Hepatocyte (in vitro differentiated cells): ENCODE measurements at places on chromosomes 5 and 9. TPM values are rescaled to one million over a fixed set of nuclear protein-coding genes. Genes with fewer than 3 reads are reported as not detected.

DNA sequence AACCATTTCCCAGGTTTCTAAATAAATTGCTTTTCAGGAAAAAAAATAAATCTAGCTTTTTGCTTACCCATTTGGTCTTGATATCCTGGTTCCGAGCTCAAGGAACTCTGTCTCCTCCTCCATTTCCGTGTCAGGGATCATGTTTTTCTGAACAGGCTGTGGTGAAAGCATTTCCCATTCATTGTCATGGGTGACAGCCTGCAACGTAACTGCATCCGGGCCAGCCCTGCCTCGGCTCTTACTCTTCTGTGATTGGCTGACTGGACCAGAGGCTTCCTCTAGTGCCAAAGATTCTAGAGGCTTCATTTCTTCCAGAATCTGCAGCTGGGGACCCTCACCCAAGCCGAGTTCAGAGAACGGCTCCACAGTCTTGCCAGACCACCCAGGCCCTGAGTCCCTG, 61.0 kb upstream of the PCA3 start:
- DNase-seq: no peak

DNA sequence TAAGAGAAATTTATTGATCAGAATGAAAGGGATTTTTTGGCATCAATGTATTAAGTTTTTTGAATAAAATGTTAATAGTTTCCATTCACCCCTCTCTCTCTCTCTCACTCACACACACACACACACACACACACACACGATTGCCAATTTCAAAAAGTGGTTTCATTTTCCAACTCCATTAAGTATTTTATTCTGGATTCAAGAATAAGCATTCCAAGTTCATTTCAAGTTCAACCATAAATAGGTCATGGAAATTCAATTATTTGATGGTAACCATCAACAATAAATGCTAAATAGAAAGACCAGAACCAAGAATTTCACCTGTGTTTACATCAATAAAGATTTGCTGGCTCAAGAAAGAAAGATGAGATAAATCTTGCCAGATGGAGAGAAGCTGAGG, 171.6 kb downstream of the ADAMTS12 start:
- no peak for DNase-seq

DNA sequence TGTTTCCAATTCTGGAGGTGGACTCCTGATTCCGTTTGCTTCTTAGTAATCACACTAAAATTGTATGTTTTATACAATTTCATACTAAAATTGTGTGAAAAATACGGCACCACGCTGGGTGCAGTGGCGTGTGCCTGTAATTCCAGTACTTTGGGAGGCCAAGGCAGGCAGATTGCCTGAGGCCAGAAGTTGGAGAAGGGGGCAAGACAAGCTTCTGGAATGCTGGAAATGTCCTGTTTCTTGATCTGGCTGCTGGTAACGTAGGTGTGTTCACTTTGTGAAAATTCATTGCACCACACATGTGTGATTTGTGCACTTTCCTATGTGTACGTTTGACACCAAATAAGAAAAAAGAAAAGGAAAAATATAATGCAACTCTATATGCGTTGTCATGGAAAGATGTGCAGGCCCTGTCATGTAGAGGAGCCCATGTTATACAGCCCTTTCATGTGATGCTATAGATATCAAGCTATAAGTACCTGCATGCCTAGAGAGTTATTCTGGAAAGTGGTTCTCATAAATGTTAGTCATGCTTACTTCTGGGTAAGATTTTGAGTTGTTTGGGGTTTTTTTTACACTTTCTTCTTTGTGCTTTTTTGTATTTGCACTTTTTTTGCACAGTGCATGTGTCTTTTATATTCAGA, 119.9 kb downstream of the TMEM174 start:
- DNase-seq: no peak

Gene SEMA4D
- total RNA-seq: 9.4 and 10.0 TPM in 2 replicates

GRCh38 chr9:125890826-125891225, 143.7 kb downstream of the PBX3 start:
- no peak for DNase-seq

Gene KIAA0825
- total RNA-seq: 4.5 and 4.9 TPM in 2 replicates

Gene SHISAL2B
- not detected in 2 replicates for total RNA-seq

Gene CCNI2
- 1.2 and 1.4 TPM in 2 replicates for total RNA-seq

DNA sequence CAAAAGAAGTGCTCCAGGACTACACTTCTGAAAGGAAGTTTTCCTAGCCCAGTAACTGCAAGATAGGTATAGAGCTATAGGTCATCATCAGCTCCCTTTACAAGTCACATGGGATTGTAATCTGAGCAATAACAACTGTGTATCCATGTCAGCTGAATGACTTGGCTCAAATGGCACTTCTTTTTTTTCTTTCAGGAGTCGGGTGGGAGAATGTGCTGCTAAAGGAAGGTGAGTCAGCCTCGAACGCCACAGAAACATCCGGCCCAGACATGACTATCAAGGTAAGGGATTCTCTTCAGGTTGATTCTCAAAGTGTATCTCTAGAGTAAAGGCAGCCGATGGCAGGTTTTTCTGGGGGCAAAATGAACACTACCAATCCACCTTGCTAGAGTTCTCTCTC, 192.2 kb downstream of the C9orf152 start:
- DNase-seq: no peak

Gene PCDHGC4
- 0.44 and 1.5 TPM in 2 replicates for total RNA-seq

Gene DPYSL3
- total RNA-seq: 70.4 and 78.0 TPM in 2 replicates

Gene OR1Q1
- total RNA-seq: not detected in 2 replicates

GRCh38 chr5:34740389-34740806, 84.3 kb downstream of the RAI14 start:
- no peak for DNase-seq

Gene MAMDC4
- 7.9 and 8.5 TPM in 2 replicates for total RNA-seq

DNA sequence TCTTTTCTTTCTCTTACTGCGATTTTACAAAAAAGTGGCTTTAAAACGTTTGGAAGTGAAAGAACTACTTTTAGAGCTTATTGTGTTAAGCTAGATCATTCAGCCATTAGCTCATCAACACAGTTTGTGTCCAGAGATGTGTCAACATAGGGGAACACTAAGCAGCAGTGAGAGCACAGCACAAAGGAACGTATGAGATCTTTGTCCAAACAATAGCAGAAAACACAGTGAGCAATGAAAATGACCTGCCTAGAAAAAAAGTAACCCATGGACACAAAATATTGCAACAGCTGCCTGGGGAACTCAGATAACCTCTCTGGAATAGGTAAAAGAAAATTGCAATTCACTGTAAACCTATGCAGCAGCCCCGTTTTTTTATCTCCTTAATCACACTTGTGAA, 372.5 kb downstream of the ARHGEF28 start:
- DNase-seq: no peak

DNA sequence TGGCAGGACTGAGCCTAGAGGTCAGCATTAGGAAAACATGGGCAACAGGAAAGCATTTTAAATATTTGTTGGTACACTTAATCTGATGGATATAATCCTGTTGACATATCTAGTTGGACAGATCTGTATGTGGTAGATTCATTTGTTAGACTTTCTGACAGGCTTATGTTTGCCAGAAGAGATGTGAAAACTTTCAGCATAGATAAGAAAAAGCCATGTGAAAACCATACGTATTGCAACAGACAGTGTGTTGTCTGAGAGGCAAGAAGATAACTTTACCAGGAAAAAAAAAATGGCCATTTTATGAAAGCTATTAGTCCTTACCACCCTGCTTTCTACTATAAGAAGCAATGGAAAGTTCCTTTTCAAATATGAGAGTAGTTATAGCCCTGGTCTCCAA, 1902.2 kb upstream of the C9orf72 start:
- DNase-seq: no peak

GRCh38 chr9:20117986-20118385, 329.1 kb upstream of the SLC24A2 start:
- DNase-seq: no peak
